Right atrium auricular region (tissue), 2 donors: ENCODE measurements at places on chromosomes 16 and 17. TPM values are rescaled to one million over a fixed set of nuclear protein-coding genes. Genes with fewer than 3 reads are reported as not detected.
A peak's percentile ranks its signal among the peaks of the same experiment; 100 is the strongest.

DNA sequence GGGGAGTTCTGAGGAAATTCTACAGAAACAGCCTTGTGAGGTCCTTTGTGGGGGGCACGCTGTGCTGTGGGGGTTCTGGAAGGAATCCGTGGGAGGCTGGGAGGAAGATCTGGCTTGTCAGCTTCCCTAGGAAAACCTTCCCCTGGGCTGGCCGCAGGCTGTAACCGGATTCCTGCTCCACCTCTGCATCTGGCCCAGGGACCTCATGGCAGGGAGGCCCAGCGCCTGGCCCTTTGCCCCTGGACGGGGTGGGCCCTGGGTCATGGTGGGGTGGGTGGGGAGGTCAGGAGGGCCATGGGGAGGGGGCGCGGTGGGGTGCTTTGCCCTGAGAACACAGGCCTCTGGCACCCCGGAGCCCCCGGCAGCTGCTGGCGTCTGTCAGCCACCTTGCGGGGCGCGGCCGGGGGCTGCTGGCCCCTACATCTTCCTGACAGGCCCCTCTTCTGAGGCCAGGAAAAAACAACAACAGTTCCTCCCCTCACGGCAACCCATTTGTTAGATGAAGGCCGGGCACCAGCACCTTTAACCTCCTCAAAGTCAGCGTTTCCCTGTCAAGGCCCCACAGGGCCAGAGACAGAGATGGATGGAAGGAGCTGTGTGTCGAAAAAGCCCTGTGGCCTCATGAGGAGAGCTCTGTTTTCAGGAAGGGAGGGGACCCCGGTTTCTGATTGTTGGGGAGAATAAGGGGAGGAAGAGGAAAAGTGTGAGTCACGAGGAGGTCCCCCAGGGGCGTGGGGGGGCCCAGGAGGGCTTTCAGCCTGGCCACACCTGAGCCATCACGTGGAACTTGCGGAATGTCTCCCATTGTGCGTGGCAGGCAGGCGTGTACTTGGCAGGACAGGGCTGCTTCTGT is 3.6 kb upstream of the MEOX1 start:
- peak overlapping the region; percentile 76 for H3K27ac ChIP-seq
- H3K27me3 ChIP-seq, result no peaks in the 10 kb centered on the region
- no peaks in the 10 kb centered on the region for H3K4me1 ChIP-seq

- H3K27ac ChIP-seq, result peak overlapping the region; percentile 66
- H3K4me1 ChIP-seq, result no peaks in the 10 kb centered on the region
- H3K4me3 ChIP-seq, result no peak overlapping the region
- no peaks in the 10 kb centered on the region for H3K27me3 ChIP-seq
Measured at GRCh38 chr16:66364117-66364958, 2.2 kb upstream of the CDH5 start.

DNA sequence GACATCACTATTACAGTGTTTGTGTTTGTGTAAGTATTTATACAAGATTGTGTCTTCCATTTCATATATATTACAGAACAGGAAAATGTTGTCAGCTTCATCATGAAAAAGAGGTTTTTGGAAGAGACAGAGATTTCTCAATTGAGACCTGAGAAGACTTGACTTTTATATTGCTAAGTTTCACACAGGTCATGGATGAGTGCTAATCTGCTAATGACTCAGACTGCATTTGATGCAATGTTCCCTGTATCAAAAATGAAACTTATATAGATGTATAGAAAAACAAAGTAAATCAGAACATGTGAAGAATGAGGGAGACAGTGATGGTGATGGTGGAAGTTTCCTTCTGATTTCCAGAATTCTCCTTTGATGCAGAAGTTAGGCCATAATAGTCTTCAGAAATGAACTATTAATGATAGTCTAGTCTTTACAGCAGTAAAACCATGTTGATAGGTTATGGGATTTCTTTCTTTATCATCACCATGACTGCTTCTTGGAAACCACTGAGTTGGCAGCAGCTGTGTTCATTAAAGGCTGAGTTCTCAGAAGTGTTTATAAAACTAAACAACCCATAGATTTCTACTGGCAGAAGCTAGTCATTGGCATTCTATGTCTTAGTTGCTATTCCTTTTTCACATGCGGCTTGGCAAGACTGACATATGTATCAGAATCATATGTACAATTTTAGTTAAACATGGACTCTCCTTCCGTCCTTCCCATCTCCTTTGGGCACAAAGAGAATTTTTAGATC is 56.1 kb downstream of the PCTP start:
- H3K27me3 ChIP-seq, result no peaks in the 10 kb centered on the region
- H3K27ac ChIP-seq, result no peak overlapping the region
- DNase-seq, result no peak

CDH13 gene
- total RNA-seq, result 75.4 TPM
